Left cardiac atrium (tissue), 4 donors: ENCODE measurements at places on chromosomes 3 and 15. TPM values are rescaled to one million over a fixed set of nuclear protein-coding genes. Genes with fewer than 3 reads are reported as not detected.

The LRRC49 gene
- total RNA-seq: 33.0 TPM

The IQCF5 gene
- not detected for total RNA-seq

The APBA2 gene
- total RNA-seq: 0.85 TPM

The SLC28A2 gene
- not detected for total RNA-seq

DNA sequence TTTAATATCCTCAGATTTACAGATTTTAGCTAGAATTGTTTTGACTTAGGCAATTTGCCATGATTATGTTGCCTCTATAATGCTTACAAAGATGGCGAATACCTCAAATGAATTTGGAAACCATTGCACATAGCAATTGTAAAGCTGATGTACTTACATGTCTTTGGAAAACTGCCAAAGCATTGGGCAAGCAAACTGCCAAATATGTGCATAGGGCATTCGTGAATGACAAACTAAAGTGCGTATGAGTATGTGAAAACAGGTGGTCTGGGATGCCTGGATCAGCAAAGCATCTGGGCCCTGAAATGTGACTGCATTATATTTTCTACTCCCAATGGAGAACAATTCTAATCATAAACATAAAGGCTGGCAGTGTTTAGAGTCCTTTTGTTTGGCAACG is 445.3 kb upstream of the ROBO1 start:
- DNase-seq: no peak

GRCh38 chr3:13497386-13497785 is 17.3 kb downstream of the HDAC11 start:
- DNase-seq: no peak

GRCh38 chr3:140421884-140422283 is 256.0 kb upstream of the TRIM42 start:
- DNase-seq: no peak

- no peak for DNase-seq
Measured at GRCh38 chr3:51257870-51258269, 127.2 kb upstream of the MANF start.

GRCh38 chr3:69791106-69791505 is 51.8 kb downstream of the MITF start:
- DNase-seq: peak; percentile 81

GRCh38 chr15:71716990-71717389 is 93.4 kb upstream of the NR2E3 start:
- DNase-seq: no peak

GRCh38 chr3:186532598-186533072 is 11.5 kb downstream of the CRYGS start:
- DNase-seq: no peak

- DNase-seq: no peak
Measured at GRCh38 chr3:134294302-134295280, 43.9 kb upstream of the RYK start.

- DNase-seq: no peak
Measured at GRCh38 chr15:81301815-81302399, 22.0 kb downstream of the STARD5 start.

DNA sequence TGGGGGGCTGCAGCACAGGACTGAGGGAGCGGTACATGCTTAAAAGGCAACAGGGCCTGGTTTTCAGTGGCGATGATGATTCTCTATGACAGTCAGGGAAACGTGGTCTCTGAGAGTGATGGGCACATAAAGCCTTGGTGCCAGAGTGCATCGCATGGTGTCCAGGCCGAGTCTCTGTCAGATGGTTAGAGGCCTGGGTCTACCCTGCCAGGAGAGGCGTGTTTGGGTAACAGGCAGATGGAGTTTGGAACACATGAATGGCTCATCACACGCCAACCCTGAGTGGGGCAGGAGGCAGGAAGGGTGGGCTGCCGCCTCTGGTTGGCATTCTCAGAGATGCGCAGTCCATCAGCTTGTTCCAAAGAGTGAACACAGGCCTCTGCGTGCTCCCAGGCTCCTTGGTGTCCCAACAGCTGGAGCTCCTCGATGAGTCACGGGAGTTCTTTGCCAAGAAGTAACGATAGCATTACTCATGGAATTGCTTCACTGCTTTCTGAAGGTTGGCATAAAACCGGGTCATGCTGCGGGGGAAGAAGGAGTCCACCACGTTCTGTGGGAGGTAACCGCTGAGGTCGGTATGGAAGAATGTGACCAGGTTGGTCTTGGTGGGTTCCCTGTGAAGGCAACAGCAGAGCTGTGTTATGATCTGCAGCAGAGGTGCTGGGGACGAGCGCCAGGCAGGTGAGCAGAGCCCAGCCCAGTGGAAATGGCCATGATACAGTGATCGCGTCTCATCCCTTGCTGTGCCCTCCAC is 11.0 kb downstream of the STARD5 start:
- DNase-seq: peak; percentile 82

DNA sequence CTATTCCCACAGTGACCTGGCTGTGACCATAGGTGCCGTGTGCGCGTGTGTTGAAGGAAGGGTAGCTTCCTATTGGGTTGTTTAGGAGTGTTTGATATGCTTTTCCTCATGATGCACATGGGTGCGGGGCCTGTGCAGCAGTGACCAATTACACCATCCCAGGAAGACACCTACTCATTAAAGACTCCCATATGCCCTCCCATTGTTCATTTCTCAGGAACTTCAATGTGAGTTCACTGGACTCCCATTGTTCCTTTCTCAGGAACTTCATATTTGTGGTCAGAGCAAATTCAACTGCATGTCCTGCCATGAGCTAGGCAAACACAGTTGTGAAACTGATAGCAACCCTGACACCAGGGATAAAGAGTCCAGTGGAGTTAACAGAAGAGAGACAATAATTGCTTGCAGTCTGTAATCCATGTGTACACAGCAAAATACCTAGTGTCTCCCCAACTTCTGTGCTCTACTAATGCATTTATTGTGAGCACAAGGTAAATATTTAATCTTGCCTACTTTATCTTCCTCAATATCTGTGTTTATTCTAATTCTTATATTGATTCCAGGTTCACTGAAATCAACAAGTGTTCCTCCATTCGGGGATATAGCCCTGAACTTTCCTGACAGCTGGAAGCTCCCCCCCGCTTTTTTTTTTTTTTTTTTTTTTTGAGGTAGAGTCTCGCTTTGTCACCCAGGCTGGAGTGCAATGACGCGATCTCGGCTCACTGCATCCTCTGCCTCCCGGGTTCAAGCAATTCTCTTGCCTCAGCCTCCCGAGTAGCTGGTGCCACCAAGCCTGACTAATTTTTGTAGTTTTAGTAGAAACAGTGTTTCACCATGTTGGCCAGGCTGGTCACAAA is 57.5 kb upstream of the GCNT3 start:
- DNase-seq: no peak

- DNase-seq: no peak
Measured at GRCh38 chr3:68467465-68467864, 464.9 kb downstream of the TAFA4 start.

GRCh38 chr3:158169091-158169491 is 59.2 kb downstream of the RSRC1 start:
- DNase-seq: no peak
